ENCODE measurements at places on chromosomes 3 and 15. TPM values are rescaled to one million over a fixed set of nuclear protein-coding genes. Genes with fewer than 3 reads are reported as not detected.

The KLHL40 gene
- total RNA-seq: not detected

The CLDN1 gene
- total RNA-seq: not detected

The TRH gene
- total RNA-seq: not detected

DNA sequence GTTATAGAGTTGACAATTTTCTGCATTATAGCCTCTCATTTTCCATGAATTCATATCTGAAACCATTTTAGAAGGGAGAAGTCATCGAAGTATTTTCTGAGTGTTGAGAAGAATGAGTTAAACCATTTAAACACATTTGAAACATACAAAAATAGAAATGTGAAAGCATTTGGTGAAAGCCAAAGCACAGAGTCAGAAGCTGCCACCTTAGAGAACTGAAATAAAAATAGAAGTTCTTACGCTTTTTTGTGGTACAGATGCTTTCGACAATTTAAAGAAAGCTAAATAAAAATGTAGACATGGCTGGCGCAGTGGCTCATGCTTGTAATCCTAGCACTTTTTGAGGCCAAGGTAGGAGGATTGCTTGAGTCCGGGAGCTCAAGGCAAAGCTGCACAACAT lies 9.0 kb downstream of the FANCD2OS start:
- DNase-seq: no peak

DNA sequence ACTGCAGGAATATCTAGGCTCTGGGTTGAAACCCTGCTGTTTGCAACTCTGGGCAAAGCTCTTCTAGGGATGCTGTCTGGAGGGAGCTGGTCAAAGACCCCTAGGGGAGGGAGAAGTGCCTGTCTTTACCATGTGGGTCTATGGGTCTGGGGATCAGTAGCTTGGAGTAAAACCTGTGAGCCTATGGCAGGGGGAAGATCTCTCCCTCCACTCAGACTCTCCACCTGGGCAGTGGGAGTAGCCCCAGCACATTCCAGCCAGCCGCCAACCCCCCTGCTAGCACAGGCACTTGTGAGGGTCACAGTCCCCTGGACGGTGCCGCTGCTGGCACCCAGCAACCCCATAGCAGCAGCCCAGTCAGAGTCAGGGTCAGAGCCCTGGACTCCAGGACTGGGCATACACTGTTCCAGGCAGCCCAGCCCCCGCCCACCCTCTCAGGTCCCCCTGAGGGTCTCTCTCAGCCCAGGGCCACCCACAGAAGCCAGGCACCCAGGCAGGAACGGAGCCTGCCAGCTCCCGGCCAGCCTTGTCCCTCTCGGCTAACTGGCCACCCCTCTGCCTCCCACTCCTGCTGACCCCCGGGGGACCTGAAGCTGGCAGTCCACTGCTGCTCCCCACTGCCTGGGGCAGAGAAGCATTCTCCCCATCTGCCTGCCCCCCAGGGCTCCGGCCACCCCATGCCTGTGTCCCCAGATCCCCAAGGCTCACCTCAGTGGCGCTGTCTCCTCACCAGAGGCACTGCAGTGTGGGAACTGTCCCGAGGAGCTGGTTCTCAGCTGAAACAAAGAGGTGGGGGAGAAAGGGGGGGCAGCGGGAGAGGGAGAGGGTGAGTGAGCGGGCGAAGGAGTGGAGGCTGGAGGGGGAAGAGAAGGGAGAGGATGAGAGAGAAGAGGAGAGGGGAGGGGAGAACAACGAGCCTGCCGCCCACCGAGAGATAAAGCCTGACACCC lies 10.8 kb downstream of the GLYCTK start:
- DNase-seq: no peak

- DNase-seq: no peak
Observed at GRCh38 chr3:54087581-54088410, 34.6 kb upstream of the CACNA2D3 start.

- DNase-seq: no peak
Observed at GRCh38 chr15:92062505-92062904, 209.0 kb downstream of the SLCO3A1 start.

- DNase-seq: no peak
Observed at GRCh38 chr3:143634991-143635390, 213.3 kb downstream of the SLC9A9 start.

- DNase-seq: no peak
Observed at GRCh38 chr3:73772076-73772886, 147.5 kb upstream of the PDZRN3 start.

Data from Karpas-422 (cell line).